ENCODE measurements at places on chromosomes 2 and 18.

GRCh38 chr2:105103481-105103880 is 65.6 kb downstream of the MRPS9 start:
- DNase-seq: no peak

DNA sequence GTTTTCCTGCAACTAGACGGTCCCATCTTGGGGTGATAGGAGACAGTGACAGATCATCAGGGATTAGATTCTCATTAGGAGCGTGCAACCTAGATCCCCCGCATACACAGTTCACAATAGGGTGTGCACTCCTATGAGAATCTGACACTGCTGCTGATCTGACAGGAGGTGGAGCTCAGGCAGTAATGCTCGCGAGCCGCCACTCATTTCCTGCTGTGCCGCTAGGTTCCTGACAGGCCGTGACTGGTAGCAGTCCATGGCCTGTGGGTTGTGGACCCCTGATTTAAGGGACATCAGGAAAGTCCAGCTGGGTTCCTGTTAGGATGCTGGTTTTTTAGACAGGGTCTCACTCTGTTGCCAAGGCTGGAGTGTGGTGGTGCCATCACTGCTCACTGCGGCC is 48.7 kb downstream of the PTPRM start:
- DNase-seq: no peak

DNA sequence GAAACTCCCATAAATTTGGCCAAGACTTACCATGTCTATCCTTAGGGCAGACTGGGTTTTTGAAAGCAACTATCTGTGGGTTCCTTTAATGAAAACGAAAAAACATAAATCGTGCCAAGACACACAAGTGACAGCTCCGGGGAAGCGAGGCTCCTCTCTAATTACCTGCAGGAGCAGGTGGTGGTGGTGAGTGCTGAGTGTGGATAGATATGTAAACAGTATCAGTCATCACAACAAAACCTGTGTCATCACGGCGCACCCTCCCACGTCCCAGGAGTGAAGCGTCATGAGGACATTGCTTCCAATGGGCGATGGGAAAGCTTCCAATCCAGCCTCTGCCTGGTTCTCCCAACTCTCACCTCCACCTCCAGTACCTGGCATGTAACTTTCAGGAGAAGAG is 31.3 kb downstream of the ACKR3 start:
- no peak for DNase-seq

- DNase-seq: no peak
Measured at GRCh38 chr2:229660951-229661350, 53.4 kb downstream of the DNER start.

- no peak for DNase-seq
Measured at GRCh38 chr18:48569139-48569914, 30.5 kb downstream of the CTIF start.

GRCh38 chr2:136324966-136325365 is 207.0 kb upstream of the CXCR4 start:
- DNase-seq: no peak

GRCh38 chr2:241074065-241074818 is 27.8 kb downstream of the MTERF4 start:
- no peak for DNase-seq
